ENCODE measurements at places on chromosomes 5 and 9.

DNA sequence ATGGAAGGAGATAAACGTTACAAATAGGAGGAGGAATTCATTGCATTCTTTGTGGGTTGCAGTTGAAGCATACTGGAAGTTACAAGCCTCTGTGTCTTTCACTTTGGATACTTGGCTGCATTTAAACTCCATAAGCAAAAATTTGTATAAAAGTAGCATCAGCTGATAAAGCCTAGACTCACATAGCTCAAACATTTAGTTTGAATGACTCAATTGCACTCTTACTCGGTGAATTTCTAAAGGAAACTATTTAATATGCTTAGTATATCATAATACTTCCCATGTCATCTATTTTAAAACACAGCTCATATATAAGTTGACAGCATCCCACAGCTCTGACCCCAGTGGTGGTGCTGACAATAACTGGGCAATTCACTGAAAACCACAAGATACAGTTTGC, 596.6 kb upstream of the ZNF608 start:
- DNase-seq: peak; percentile 65

DNA sequence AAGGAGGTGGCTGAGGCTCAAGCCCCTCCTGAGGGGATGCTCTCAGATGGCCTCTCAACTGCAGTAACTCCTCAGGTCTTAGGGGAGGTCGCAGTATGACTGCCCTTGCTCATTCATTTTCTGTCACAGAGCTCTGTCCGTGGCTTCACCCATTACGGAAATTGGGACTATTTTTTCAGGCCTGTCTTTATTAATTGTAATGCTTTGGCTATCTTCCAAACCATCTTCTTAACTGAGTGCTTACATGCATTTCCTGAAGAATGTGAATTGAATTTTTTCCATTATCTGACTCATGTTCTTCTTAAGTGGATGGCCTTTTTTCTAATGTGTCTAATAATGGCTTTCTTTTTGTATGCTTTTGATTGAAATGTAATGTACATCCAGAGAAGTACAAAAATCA, 36.4 kb upstream of the SV2C start:
- no peak for DNase-seq

- DNase-seq: peak; percentile 54
Measured at GRCh38 chr5:171483551-171484135, 64.2 kb downstream of the FGF18 start.

GRCh38 chr9:96140296-96141127, 161.5 kb downstream of the HSD17B3 start:
- no peak for DNase-seq

DNA sequence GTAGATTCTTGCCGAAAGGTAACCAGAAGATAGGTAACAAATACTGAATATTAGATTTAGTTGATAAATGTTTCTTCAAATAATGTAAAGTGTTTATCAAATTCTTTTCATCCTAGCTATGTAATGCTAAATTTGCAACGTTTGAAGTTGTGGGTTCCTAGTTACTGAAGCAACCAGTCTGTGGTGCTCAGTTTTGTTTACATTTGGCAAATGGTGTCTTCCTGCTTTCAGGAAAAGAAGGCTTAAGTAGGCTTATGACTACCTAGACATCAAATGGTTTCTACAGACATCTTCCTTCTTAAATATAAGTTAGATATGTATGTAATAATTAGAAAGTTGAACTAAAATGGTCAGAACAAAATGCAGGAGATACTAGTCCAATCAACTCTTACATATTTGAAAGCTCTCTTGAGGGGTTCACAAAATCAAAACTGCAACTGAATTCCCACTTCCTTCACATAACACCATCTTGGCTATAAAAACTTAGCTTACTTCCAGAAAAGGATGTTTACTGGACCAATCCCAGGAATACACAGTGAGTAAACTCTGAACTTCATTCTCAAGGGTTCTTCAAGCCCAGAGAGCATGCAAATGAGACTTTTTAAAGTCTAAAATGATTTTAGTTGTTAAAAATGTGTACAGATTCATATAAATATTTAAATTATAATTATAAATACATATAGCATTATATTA, 125.7 kb upstream of the ITGA1 start:
- DNase-seq: no peak

DNA sequence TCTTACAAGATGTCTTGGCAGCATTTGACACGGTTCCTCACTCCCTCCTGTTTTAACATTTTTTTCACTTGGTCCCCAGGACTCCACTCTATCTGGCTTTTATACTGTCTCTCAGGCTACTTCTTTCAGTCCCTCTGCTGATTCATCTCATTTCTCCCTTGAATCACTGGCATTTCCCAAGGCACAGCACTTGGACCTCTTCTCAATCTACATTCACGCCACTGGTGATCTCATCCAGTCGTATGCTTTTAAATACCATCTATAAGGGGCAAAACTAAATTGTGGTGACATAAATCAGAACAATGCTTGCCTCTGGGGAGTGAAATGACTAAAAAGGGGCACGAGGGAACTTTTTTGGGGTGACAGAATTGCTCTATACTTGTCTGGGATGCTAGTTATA, 47.1 kb downstream of the MAPKAP1 start:
- DNase-seq: peak; percentile 85

GRCh38 chr5:111422747-111423720, 89.3 kb downstream of the STARD4 start:
- DNase-seq: no peak

GRCh38 chr9:76200315-76200714, 193.9 kb downstream of the RFK start:
- no peak for DNase-seq

GRCh38 chr9:117656002-117656401, 48.2 kb upstream of the TLR4 start:
- DNase-seq: peak; percentile 47

DNA sequence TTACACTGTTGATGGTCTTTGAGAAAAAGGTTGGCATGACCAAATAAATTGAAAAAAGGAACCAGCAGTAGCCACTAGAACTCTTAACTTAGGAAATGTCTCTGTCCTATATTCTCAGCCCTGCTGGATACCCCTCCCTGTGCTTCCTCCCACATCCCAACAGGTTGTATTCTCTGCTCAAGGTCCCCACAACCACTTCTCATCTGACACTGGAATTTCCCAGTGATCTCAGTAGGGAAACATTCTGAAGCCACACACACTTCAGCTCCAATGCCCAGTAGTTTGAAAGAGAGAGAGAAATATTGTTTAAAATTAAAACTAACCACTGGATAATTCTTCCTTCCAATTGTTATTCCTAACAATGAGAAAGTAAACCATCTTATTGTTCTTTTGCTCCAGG, 30.0 kb upstream of the NREP start:
- no peak for DNase-seq
